AG08396 (cell line): ENCODE measurements at places on chromosomes 2 and 18.

- no peak for DNase-seq
Observed at GRCh38 chr2:184993746-184994145, 395.4 kb downstream of the ZNF804A start.

DNA sequence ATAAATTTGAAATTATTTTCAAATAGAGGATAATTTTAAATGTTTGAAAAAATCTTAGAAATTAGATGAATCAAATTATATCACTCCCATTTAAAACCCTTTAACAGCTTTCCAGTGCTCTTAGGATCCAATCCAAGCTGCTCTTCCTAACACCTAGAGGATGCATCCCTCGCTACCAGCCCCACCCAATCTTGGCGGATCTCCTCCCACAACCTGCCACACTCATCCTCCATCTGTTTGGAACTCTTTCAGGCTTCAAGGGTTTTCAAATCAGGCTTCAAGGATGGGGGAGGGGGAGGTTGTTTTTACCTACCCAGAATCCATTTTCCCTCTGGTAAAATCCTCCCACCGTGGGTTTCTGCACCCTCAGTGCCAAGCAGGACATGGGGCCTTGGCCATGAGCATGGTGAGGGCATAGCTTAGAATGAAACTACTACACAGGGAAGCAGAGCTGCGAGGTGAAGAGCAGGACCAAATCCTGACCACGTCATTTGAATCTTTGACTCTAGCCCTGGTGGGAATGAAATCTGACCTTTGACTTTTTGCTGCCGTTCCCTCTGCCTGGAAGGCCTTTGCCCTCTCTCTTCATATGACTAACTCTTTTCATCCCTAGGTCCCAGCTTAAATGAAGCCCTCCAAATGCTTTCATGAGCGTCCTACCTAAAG is 113.0 kb upstream of the MAPRE2 start:
- DNase-seq: no peak

- DNase-seq: no peak
Observed at GRCh38 chr2:180692322-180692721, 288.1 kb upstream of the UBE2E3 start.

DNA sequence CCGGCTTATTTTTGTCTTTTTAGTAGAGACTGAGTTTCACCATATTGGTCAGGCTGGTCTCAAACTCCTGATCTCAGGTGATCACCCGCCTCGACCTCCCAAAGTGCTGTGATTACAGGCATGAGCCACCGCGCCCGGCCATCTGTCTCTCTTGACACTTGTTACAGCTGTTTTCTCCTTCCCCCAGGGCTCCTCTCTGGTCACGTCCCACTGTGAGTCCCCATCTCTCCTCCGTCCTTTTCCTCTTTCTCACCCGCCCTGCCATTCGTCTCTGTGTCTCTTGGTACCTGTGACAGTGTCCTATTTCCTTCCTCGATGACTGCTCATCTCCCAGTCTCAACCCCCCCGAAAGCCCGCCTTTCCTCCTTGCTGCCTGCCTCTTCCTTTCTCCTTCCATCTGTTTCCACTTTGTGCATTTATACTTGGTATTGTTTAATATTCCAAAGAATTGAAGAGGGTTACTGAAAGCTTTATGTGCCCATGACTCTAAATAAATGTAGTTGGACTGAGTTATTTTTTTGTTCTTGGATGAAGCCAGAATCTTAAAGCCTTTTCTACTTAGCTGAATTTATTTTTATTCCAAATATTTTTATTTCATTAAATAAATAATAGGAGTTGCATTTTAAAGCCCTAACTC is 241.5 kb downstream of the SH3RF3 start:
- no peak for DNase-seq

- no peak for DNase-seq
Observed at GRCh38 chr2:212194396-212194795, 344.2 kb downstream of the ERBB4 start.

- DNase-seq: no peak
Observed at GRCh38 chr2:130728007-130728454, 839 bp upstream of the GPR148 start.

DNA sequence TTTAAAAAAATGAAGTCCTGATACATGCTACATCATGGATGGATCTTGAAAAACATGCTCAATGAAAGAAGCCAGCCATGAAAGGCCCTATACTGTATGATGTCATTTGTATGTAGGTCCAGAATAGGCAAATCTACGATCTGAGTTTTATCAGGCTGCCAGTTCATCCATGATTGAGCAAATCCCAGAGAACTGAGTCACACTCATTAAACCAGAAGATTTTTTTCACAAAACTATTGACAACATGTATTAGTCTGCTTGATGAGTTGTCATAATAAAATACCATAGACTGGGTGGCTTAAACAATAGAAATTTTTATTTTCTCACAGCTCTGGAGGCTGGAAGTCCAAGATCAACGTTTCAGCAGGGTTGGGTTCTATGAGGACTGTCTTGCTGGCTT is 130.7 kb downstream of the MREG start:
- no peak for DNase-seq

DNA sequence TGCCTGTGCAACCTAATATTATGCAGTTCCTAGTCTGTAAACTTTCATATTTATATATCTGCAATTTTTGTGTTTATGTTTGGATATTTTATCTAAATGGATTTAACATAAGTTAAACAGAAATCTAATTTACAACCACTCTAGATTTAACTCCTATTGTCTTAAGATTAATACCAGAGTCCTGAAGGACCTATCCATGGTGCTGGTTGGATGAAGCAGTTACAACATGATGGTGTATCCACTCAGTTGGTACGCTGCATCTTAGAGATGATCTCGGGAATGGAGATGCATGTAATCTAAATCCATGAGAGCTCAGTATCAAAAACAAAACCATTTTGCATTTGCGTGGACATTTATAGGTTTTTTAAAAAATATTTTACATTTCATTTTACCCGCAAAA is 745.9 kb upstream of the SLC8A1 start:
- DNase-seq: no peak

GRCh38 chr2:201984800-201985525 is 48.7 kb upstream of the FZD7 start:
- DNase-seq: no peak

GRCh38 chr18:62357079-62357719 is 32.1 kb downstream of the TNFRSF11A start:
- DNase-seq: no peak

- peak; percentile 63 for DNase-seq
Observed at GRCh38 chr2:201127570-201127969, 11.6 kb downstream of the CFLAR start.

DNA sequence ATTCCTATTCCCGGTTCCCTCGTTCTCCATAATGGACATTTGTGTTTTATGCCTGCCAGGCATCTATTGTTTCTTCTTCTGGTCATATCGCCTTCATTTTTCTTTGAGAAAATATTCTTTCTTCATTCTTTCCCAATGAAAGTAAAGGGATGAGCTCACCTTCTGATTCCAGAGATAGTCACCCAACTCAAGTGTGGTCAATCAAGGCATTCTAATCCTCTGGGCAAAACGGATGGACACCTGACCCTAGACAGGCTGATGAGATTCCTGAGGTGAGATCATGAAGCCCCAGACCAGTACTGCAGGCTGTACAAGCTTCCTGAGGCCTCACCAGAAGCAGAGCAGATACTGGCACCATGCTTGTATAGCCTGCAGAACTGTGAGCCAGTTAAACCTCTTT is 52.8 kb downstream of the GAD1 start:
- no peak for DNase-seq

- DNase-seq: no peak
Observed at GRCh38 chr18:45197526-45197970, 417.7 kb upstream of the SLC14A2 start.

GRCh38 chr2:84077496-84077895 is 381.6 kb downstream of the SUCLG1 start:
- no peak for DNase-seq

DNA sequence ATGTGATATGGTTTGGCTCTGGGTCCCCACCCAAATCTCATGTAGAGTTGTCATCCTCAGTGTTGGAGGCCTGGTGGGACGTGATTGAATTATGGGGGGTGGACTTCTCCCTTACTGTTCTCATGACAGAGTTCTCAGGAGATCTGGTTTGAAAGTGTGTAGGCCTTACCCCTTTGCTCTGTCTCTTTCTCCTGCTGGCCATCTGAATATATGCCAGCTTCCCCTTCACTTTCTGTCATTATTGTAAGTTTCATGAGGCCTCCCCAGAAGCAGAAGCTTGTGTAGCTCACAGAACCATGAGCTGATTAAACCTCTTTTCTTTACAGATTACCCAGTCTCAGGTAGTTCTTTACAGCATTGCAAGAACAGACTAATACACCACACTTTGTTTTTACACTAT is 222.3 kb downstream of the DOK6 start:
- no peak for DNase-seq

DNA sequence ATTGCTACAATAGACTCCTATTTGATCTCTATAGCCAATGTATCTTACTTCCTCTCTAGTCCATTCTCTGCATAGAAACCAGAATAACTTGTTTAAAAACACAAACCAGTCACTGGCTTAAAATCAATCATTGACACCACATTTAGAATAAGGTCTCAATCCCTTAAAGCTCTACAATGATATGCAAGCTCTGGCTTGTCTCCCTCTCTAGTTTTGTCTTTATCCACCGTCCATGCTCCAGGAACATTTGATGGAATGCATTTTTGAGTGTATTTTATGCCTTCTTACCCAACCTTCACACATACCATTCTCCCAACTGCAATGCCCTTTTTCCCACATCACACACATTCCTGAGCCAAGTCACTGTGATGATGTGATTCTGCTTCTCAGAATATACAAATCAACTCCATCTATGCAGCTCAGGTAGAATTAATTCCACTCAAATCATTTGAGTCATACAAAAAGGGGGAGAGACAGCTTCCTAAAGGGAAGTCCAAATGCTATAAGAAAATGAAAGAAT is 1107.2 kb downstream of the DPP10 start:
- no peak for DNase-seq
